ENCODE measurements at places on chromosomes 12 and 14.

GRCh38 chr14:100654025-100654813 is 67.0 kb upstream of the BEGAIN start:
- no peak for DNase-seq

- peak; percentile 76 for DNase-seq
Measured at GRCh38 chr12:101782273-101782731, 43.0 kb upstream of the SYCP3 start.

DNA sequence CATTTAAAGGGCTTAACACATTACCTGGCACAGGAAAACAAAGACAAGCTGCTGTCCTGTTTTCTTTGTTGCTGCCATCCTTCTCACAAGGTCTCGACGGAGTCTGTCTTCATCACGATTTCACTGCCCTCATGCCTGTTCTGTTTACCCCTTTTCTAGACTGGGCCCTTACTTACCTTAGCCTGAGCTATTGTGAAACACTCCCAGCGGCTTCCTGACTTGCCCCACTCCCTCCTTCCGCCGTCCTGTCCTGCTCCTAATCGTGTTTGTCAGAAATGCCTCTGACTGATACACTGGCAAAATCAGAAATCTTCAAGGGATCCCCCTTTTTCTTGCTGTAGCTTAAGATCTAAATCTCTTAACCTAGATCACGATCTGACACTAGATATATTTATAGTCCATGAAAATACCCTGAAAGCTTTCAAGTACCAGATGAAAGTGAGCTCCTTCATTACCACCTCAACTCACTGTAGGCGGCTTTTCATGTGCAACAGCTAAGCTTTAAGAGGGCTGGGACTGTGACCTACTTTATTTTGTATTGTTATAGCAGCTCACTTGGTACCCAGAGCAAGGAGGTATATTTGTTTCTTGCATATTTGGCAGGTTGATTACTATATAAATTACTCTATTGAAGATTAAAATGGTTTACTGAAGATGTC is 32.1 kb downstream of the TECPR2 start:
- DNase-seq: no peak

DNA sequence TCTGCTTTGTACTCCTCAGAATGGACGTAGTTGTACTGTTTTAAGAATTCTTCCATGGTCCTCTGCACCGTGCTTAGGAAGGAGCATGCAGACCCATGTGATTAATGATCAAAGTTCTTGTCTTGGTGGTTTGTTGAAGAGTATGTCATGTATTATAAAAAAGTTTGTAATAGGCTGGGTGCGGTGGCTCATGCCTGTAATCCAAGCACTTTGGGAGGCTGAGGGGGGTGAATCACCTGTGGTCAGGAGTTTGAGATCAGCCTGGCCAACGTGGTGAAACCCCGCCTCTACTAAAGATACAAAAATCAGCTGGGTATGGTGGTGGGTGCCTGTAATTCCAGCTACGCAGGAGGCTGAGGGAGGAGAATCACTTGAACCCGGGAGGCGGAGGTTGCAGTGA is 61.8 kb upstream of the RTL1 start:
- DNase-seq: no peak

- peak; percentile 86 for DNase-seq
Measured at GRCh38 chr14:32457213-32457920, 128.3 kb downstream of the AKAP6 start.

GRCh38 chr12:40168868-40169267 is 55.9 kb upstream of the LRRK2 start:
- no peak for DNase-seq

DNA sequence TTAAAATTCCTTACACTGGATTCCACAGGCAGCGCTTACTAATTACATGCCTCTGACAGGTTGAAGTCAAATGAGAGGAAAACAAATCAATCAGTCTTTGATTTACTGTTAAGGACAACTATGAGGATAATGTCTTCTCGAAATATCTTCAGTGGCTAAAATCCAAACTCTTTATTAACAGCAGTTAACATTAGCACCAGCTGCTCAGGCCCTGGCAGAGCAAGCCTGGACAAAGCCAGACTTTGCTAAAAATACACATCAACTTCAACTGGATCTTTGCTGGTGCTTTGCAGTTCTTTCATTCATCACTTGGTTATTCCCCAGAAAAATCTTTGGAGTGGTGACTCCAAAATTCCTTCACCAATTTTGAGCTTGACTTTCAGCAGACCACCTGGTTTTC is 98.7 kb downstream of the HECTD4 start:
- no peak for DNase-seq

- peak; percentile 35 for DNase-seq
Measured at GRCh38 chr12:15131431-15131830, 89.8 kb downstream of the RERG start.

- no peak for DNase-seq
Measured at GRCh38 chr14:100107236-100107635, 42.0 kb downstream of the EVL start.

DNA sequence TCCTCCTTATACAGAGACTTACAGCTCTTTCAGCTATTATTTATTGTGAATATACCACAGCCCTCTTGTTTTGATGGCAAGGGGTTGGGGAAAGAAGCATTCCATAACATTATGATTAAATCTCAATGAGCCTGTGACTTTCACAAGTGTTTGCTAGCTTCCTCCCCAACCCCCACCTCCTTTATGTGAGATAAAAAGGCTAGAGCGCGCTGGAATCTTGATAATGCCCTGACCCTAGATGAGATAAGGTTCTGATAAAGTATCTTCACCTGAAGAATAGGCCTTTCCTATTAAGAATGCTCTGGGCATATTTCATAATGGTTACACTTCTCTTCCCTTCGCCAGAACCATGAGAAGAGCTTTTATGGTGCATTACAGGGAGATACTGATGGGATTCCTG is 236.8 kb downstream of the CCDC91 start:
- no peak for DNase-seq

DNA sequence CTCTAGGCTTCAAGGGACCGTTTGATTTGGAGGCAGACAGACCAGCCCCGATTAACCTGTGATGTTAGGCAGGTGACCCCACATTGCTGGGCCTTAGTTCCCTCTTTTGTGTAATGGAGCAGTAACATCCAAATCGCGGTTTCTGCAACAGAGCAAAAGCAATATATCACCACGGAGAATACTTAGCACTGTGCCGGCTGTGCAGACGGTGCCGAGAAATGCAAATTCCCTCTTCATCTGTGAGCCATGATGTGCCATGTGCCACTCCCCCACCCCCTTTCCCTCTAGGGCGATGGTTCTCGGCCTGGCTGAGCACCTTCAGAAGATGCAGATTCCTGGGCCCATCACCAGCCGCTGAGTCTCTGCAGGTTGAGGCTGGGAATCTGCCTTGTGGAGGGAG is 10.9 kb downstream of the BCL7A start:
- DNase-seq: no peak

DNA sequence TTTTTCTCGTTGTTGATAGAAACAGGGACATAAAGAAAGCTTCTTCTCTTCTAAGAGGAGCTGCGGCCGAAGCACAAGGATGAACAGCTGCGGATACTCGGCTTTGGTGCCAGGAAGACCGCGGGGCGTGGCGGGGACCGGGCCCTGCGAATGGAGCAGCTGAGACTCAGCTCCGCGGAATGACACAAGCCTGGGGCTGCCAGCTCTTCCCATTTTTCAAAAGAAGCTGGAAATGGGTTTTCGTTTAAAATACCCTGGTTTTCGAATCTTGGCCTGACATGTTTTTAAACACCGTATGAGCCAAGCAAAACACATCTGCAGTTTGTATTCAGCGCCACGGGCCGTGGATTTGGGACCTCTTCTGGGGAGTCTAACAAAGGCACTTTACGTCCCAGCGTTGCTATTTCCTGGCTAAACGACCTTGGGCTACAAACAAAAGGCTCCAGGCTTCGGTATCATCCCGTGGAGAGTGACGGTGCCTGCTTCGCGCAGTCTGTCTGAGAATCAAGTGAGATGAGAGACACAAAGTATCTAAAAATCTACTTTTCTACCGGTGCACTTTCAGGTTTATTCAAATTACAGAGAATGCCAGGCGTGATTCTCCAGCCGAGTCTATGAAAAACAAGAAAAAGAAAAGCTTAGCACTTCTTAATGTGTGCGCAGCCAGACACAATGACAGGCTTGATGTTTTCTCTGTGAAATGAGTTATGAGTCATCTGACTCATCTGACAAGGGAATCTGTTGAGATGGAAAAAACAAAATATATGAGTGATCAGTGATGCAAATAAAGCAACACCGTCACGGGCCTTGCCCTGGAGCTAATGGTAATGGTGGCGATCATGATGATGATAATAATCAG is 114.0 kb upstream of the TMEM132D start:
- no peak for DNase-seq

GRCh38 chr14:32627545-32628298 is 298.6 kb downstream of the AKAP6 start:
- no peak for DNase-seq

- no peak for DNase-seq
Measured at GRCh38 chr12:56980941-56981530, 23.6 kb upstream of the RDH16 start.

DNA sequence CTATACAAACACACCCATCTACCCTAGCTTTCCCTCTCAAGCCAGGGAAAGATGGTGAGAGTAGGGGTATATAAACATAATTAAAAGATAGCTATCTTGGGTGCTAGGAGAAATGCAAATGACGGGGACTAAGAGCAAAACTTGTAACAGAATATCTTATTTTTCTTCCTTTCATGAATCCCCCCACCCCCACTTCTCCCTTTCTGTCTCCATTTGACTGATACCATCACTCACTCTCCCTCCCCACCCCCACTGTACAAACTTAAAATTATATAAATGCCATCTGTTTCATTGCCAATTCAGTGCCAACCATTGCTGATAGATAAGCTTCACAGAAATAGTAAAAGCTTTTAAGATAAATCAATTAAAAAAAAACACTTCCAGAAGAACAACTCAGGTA is 268.6 kb downstream of the SLC6A15 start:
- DNase-seq: no peak

DNA sequence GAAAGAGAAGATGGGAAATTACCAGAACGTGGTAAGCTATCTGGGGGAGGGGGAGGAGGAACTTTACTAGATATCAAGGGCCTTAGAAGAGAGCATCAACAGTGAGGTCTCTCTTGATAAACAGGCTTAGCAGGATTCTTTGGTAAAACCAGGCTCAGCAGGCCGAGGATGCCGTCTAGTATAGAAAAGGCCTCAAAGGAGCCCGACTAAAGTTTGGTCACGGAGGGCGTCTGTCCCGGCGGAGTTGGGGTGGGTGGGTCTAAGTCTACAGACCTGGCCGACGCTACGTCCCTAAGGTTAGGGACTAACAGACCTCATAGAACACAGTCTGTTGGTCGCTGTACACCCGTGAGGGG is 538 bp upstream of the TIGAR start:
- no peak for DNase-seq

DNA sequence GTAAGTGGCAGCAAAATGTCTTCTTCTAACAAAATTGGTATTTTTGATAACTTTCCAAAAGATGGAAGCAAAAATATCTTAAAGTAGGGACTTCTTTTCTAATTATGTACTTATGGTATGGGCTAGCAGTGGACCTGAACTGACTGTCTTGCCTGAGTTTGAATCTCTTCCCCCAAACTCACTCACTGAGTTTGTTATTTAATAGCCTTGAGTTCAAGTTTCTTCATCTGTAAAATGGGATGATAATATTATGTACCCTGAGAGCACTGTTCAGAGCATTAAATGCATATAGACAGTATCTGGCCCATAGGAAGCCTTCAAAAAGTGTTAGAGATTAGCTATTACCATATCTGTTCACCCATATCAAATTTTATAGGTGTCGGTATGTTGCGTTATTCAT is 210.4 kb upstream of the NUDT4 start:
- no peak for DNase-seq

DNA sequence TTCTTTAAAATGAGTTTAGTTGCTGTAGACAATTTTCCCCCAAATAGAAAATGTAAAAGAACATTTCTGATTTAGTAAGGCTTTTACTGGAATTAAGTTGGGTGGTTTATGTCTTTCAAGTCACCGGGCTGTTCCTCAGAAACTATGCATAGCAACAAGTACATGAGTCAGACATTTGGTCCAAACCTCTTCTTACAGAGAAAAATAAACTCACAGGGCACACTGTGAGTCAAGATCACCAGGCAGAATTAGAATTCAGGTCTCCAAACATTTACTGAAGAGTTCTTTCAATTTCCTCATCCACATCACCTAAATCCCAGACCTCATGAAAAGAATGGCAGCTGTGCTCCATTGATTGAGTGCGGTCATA is 476.1 kb upstream of the SOX5 start:
- DNase-seq: peak; percentile 1

- DNase-seq: no peak
Measured at GRCh38 chr12:127773520-127773919, 493.4 kb upstream of the TMEM132C start.

- DNase-seq: peak; percentile 87
Measured at GRCh38 chr12:124906606-124907261, 7.7 kb downstream of the UBC start.

DNA sequence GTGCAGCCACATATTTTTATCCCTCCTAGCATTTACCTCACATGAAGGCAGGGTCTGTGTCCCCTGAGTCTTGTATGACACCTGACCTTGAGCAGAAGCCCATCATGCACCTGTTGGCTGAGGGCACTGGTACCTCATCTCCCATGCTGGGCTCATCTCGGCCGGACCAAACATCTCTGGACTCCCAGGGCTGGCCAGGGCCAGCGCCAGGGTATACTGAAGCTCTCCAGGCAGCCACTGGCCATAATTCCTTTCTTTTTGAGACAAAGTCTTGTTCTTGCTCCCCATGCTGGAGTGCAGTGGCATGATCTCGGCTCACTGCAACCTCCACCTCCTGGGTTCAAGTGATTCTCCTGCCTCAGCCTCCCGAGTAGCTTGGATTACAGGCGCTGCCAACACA is 22.0 kb downstream of the HVCN1 start:
- no peak for DNase-seq

GRCh38 chr12:51661836-51662235 is 70.8 kb downstream of the SCN8A start:
- DNase-seq: no peak

GRCh38 chr12:91384806-91385205 is 202.2 kb upstream of the DCN start:
- DNase-seq: no peak

GRCh38 chr12:124395284-124395752 is 100.4 kb downstream of the RFLNA start:
- DNase-seq: peak; percentile 52

GRCh38 chr12:3902921-3903320 is 29.7 kb upstream of the PARP11 start:
- DNase-seq: no peak

DNA sequence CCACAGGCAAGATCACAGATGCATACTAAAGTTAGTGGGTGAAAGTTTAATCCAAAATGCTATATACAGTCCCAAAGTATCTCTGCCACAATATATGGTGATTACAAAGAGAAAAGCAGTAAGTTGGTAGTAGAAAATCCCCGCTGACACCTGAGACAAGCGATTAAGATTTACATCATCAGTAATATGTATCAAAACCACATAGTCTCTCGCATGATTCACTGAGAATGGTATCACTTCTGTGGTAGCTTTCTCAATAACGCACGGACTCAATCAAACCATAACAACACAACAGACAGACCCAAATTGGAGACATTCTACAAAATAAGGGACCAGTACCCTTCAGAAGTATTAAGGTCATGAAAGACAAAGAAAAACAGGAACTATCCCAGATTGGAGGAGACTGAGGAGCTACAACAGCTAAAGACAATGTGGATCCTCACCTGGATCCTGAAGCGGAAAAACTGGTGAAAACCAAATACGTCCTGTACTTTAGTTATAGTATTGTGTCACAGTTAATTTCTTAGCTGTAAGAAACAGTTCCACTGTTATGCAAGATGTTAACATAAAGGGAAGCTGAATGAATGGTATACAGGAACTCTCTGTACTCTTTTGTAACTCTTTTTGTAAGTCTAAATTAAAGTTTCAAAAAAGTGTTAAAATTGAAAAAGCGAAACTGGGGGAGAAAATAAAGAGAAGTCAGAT is 51.0 kb downstream of the SPTLC2 start:
- DNase-seq: peak; percentile 42

Measured in fibroblast of skin of right biceps (primary cell).